Cardiac fibroblast (primary cell): ENCODE measurements at places on chromosomes 5 and 9.

- DNase-seq, result no peak
These were observed 19.9 kb upstream of the LPAR1 start for GRCh38 chr9:111058166-111058565.

DNA sequence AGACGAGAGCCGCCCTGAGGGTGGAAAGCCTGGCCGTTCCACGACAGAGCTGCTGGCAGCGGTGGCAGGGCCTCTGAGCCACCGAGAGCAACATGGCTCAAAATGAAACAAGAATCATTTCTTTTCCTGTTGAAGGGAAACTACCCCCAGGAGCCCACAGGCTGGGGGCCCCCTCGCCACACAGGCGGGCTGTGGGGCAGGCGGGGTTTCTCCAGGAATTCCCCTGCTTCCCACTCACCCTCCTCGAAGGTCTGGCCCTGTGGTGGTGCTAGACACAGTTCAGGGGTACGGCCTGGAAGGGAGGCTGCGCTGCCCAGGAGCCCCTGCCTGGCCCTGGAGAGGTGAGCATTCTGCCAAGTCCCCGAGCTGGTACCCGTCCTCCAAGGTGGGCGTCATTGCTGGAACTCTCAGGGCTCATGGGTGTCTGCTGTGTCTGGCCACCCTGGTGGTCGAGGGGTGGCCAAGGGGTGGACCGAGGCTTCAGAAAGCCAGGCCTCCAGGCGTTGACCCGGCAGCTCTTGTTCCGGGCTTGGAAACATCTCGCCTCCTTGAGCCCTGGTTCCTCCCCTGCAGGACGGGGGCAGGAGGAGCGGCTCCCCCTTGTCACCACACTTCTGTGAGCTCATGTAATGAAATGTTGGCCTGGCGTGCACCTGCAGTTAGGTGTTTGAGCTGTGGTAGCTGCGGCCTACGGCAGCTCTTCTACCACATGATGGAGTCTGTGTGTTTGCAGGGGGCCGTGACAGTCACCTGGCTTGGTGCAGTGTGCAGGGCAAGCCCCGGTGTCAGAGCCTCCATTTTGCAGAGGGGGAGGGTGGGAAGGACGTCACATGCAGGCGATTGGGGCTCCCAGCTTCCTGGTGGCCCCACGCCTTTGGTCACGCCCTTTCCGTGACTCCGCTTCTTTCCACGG, 65.3 kb downstream of the RXRA start:
- DNase-seq, result no peak

DNA sequence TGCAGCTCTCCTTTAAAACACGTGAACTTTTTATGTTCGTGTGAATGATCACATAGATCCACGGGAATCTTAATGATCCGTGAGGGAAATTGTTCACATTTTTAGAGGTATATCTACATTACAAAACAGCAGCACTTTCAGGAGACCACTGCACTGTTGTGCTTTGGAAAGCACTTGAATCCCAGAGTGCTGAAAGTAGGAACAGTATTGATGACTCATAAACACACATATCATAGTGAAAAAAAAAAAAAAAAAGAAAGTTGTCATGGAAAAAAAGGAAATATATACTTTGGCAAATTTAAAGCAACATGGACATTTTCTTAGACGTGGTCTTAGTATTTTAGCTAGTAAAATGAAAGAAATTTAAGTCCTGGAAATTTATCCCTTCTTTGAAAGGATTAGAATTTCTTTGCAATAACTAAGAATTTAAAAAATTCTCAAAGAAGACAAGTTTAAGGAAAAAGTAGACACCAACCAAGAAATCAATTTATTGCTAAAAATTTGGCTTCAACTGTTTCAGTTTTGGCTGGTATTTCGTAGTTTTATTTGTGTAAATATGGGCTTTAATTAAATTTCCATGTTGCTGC, 55.4 kb downstream of the ADGRV1 start:
- no peak for DNase-seq

GRCh38 chr5:127337876-127338275, 47.3 kb downstream of the MEGF10 start:
- DNase-seq, result no peak

- no peak for DNase-seq
These were observed 285.1 kb downstream of the DNAH5 start for GRCh38 chr5:13659391-13659790.

DNA sequence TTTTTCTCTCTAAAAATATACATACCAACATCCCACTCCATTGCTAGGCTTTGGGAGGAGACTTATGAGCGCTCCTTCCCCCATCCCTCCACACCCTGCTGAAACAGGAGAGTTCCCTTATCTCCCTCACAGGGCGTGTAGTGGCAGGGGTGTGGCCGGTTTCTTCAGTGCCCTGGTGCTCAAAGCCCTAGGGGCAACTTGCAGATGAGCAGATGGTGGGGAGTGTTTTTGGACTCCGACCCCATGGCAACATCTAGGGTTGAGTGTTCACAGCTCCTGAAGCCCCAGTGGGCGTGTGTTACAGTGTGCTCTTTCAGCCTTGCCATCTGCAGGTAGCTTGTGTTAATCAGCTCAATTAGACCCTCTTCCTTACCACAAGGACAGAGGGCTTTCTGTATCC, 409.5 kb downstream of the MAT2B start:
- DNase-seq, result no peak

GRCh38 chr9:88641456-88642240, 106.7 kb downstream of the NXNL2 start:
- DNase-seq, result no peak

DNA sequence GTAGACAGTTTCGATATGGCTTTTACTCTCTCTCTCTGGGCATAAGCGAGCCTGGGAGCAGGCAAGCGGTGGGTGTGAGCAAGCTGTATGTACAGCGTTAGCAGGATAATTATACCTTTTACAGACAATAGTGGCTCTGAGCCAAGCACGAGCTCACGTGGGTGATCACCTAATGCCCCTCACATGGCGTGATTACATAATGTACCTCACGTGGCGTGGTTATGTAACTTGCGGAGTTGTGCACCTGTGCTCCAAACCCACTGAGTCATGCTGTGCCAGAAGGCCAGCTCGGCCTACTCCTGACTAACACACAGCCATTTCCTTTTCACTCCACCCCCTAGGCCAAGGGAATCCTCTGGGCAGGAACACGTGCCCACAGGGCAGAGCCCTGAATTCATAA, 797.2 kb downstream of the EFNA5 start:
- no peak for DNase-seq

- no peak for DNase-seq
These were observed 32.2 kb downstream of the INVS start for GRCh38 chr9:100131216-100131615.

- DNase-seq, result no peak
These were observed 43.5 kb downstream of the UNC13B start for GRCh38 chr9:35205340-35205739.

DNA sequence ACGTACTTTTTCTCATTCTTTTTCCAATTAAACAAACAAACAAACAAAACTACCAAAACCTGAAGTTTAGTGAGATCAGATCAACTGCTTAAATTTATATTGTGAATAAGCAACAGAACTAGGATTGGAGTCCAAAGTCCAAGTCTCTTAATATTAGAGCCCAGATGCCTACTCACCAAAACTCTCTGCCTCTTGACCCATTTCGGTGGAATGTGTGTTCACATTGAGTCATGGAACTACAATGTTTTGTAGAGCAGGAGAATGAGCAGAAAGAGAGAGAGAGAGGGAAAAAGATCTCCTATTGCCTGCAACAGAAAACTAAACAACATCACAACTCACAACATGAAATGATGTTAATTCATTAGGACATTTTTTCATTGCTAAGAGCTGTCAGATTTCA, 751.1 kb downstream of the TLR4 start:
- no peak for DNase-seq

GRCh38 chr5:147193123-147193522, 41.7 kb upstream of the STK32A start:
- no peak for DNase-seq

GRCh38 chr5:146892231-146892630, 13.7 kb upstream of the PPP2R2B start:
- no peak for DNase-seq

- no peak for DNase-seq
These were observed 7.7 kb upstream of the SHISAL2B start for GRCh38 chr5:64682608-64683007.

DNA sequence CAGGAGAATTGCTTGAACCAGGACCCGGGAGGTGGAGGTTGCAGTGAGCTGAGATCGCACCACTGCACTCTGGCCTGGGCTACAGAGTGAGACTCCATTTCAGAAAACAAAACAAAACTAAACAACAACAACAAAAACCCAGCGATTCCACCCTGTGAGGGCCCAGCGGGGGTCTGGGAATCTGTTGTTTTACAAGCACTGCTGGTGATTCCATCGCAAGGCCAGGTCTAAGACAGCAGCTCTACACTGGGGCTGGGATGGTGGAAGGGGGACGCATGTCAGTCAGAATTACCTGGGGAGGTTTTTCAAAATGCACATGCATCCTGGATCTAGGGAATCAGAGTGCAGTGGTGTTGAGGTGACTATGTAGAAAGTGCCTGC, 90.9 kb downstream of the ANKRD55 start:
- DNase-seq, result no peak

- no peak for DNase-seq
These were observed 335.0 kb downstream of the ARRDC3 start for GRCh38 chr5:91048073-91048472.
